ENCODE measurements at places on chromosomes 5 and 9. TPM values are rescaled to one million over a fixed set of nuclear protein-coding genes. Genes with fewer than 3 reads are reported as not detected.
A peak's percentile ranks its signal among the peaks of the same experiment; 100 is the strongest.

GRCh38 chr9:83707518-83707767 lies 315 bp downstream of the UBQLN1 start:
- DNase-seq: peak; percentile 85

- no peak for DNase-seq
These were observed 766.4 kb upstream of the WWC1 start for GRCh38 chr5:167525004-167525403.

GRCh38 chr5:14741801-14742440 lies 77.4 kb downstream of the OTULIN start:
- no peak for DNase-seq

GRCh38 chr5:95615164-95615467 lies 4.8 kb upstream of the GPR150 start:
- DNase-seq: no peak

- DNase-seq: no peak
These were observed 30.3 kb upstream of the STING1 start for GRCh38 chr5:139512786-139513390.

- no peak for DNase-seq
These were observed 22.5 kb upstream of the OR2S2 start for GRCh38 chr9:35980289-35981011.

DNA sequence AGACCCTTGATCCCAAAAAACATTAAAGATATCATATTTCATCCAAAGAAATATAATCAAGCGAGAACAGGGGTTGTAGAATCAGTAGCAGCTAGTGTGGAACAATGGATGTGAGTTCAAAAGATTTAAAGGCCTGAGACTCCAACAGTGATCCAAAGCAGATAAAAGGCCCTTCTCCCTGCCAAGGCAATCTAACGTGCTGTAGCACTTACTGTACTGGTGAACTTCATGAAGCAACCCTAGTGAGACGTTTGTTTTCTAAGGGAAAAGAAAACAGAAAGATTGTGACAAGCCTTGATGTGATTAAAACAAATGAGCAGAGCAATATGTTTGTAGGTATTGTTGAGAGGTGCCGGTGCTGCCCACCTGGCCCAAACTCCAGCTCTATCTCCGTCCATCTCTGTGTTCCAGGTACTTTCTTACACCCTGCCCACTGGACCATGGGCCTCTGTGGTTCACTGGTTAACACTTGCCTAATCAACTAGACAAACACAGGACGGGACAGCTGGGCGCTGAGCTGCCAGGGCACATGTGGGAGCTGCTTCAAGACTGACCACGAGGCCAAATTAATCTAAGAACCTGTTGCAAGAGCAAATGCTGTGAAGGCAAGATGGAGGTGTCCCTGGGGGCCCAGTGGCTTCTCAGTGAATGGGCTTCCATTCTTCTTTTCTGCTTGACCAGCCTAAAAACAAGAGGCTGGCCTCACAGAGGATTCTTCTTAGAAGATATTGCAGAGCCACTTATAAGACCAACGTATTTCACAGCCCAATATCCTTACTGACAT lies 265.5 kb downstream of the CWC27 start:
- DNase-seq: peak; percentile 17

DNA sequence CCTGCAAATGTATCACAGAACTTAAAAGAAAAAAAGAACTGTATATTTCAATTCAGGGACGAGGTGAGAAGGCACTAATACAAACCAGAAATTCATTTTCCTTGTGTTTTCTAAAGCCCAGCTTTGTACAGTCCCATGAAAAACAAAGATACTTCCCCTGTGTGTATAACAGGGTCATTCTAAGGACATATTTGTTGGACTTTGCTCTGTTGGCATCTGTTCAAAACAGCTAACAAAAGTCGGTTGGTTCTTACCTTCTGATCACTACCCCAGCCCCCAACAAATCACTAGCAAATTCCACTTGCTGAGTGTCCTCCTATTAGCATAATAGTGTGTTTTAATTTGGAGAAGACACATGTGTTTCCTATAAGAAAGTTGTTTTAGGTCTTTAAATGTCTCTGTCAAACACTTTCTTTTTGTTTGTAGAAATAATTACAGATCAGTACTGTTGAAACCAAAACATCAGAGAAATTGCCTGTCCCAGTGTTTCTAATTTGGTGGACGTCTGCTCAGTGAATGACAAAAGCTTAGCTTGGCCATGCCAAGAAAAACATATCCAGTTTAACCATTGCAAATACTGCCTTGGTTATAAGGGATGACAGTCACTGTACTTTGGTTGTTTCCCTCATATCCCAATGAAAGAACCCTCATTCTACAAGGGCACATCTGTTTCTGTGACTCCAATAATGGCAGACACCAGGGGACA lies 480.5 kb downstream of the EBF1 start:
- DNase-seq: no peak

GRCh38 chr5:179318221-179318955 lies 26.9 kb downstream of the ADAMTS2 start:
- DNase-seq: no peak

- DNase-seq: no peak
These were observed 51.3 kb upstream of the MOCS2 start for GRCh38 chr5:53160895-53161294.

DNA sequence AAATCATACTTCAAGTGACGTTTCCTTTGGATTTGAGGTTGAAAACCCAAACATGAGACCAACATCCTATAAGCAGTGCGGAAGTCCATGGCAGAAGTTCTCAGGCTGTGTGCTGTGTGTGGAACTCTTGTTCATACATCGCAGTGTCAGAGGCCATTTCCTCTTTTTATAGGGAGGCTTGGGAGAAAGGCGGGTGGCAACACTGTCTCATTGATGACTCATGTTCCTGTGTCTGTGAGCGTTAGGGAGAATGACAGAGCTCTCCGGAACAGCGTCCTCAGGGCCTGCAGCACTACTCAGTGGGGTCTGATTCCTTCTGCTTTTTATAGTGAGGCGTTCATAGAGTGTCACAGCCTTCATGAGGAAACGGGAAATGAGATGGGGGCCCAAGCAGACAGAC lies 98.8 kb upstream of the BASP1 start:
- DNase-seq: peak; percentile 55

DNA sequence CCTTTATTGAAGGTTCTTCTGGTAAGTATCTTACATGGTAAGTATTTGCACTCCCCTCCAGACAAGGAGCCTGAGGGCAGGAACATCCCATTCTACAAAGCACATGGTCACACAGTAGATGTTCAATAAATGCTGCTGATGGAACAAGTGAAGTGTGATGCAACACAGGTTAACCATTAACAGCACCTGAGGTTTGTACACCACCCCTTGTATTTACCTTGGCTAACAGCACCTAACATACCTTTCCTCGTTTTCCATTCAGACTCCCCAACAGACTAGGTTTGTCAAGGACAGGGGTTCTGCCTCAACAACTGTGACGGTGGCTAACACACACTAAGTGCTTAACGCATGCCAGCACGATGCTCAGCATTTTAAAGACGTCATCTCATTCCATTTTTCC lies 213.6 kb downstream of the MAPKAP1 start:
- DNase-seq: no peak

DNA sequence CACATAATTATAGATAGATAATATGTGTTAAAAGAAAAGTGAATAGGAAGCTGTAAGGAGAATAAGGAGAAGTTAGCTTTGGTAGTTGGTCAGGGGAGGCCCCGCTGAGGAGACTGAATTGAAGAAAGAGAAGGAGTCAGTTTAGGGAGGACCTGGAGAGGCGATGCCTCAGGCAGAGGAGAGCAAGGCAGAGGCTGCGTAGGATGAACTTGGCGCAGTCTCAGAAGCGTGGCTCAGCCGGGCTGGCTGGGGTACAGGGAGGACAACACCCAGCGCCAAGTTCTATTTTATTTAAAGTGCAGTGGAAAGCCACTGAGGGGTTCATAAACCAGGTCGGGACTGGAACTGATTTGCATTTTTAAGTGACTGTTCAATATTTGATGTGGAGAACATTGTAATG lies 68.5 kb downstream of the PTCD2 start:
- DNase-seq: no peak

GRCh38 chr5:151083081-151083676 lies 2.3 kb upstream of the TNIP1 start:
- DNase-seq: no peak

DNA sequence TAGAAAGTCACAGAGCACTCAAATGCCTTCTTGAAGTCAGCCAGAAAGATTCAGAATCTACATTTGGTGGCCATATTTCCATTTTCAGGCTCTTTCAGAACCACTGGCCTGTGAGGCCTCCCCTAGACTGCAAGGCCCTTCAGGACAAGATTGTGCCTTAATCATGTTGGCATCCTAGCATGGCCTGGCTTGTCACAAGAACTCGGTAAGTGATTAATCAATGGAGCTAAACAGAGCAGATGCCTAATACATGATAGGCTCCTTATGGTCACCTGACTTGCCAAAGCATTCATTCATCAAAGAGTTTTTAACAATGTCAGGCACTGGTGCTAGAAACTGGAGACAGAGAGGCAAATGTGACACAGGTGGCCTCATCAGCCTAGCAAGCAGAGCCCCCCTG lies 70.3 kb downstream of the PGM5 start:
- DNase-seq: no peak

GRCh38 chr9:91131433-91131839 lies 230.3 kb downstream of the AUH start:
- peak; percentile 76 for DNase-seq

GRCh38 chr9:112586599-112587155 lies 100.0 kb downstream of the KIAA1958 start:
- no peak for DNase-seq

DNA sequence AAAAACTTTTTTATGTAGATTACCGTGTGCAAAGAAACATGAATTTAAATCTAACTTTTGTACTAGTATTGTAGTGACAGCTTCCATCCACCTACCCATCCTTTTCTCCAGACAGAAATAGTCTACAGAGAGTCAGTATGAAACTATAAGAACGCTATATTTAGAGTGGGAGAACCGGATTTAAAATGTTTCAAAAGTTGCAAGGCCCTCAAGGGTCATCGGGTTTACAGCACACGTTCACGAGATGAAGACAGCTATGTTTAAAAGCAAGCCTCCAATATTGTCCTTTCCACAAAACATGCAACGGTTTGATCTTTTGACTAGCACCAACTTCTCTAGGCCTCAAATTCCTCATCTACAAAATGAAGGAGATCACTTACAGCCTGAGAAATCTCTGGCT lies 139.9 kb downstream of the LPAR1 start:
- no peak for DNase-seq

DNA sequence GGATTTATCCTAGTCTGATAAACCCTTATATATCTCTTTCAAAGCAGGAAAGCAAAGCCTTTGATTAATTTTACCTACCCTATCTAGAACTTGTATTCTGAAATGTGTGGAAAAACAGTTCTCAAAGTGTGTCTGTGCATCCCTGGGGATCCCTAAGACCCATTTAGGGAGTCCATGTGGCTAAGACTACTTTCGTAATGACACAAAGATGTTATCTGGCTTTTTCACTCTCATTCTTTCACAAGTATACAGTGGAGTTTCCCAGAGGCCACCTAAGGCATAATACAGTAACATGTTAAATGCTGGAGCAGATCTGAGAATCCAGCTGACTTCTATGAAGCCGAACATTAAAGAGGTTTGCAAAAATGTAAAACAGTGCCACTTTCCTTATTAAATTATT lies 54.3 kb upstream of the TNFSF15 start:
- no peak for DNase-seq

DNA sequence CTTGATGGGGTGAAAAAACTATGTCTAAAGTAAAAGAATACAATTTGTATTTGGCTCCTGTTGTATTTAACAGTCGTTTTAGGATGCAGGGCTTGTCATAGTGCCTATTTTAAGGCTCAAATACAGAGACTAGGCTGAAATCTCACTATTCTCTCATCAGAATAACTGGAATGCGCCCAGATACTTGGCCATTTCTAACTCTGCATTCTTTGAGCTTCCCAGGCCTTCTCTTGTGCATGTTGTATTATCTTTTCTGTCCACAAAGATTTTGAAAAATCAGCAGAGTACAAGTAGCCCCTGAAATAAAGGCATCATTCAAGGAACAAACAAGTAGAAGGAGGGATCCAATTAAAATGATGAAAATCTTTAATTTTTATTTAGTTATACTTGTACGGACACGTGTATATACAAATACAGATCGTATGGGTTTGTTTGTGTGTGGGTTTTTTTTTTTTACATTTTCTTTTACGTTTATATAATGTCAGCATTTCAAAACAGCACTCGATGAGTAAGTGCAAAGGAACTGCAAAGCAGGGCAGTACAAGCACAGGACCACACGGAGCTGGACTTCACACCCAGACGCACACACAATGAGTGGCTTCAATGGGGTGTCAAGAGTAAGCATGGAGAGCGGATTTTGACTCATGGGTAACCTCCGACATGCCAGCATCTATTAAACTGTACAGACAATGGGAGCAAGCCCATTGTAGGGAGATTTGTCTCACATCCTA lies 294.0 kb downstream of the EFNA5 start:
- DNase-seq: no peak

GRCh38 chr9:75265525-75265972 lies 177.2 kb downstream of the OSTF1 start:
- DNase-seq: peak; percentile 59

- DNase-seq: peak; percentile 60
These were observed 1.0 kb upstream of the TPM2 start for GRCh38 chr9:35690614-35691333.

DNA sequence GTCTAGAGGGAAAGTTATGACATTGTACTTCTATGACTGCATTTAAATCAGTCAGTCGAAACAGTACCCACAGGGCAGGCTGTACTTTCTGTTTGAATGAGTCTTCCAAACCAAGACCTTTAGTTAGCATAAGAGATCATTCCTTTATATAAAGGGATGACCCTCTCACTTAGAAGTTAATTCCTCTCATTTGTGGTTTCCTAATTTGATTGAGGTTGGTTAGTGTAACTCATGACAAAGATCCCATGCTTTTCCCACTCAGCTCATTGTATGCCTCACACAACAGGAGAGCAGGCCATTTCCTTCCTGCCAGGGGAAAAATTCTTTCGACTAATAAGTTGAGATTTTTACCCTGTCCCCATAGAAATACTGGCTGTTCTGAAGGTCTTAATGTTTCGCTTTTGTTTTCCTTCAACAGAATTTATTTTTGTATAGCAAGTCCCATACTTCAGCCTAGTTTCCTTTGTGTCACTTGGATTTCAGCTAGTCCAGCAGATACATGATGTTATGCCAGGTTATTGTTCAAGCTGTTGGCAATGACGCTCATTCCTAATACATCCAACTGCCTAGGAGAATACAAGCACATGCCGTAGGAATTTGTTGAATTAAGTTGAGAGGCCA lies 500.7 kb downstream of the SPATA31D1 start:
- no peak for DNase-seq

- no peak for DNase-seq
These were observed 32.4 kb downstream of the NEK6 start for GRCh38 chr9:124290053-124290591.

GRCh38 chr5:103393101-103393754 lies 134.7 kb downstream of the MACIR start:
- peak; percentile 69 for DNase-seq

GRCh38 chr5:157161996-157162395 lies 4.1 kb downstream of the GARIN3 start:
- DNase-seq: no peak

GABRA6 gene
- not detected for polyA plus RNA-seq

SLC6A3 gene
- not detected for polyA plus RNA-seq

SPATA31C2 gene
- polyA plus RNA-seq: not detected

SGCD gene
- polyA plus RNA-seq: 1.0 TPM

PRR16 gene
- polyA plus RNA-seq: 5.0 TPM

IL31RA gene
- not detected for polyA plus RNA-seq

PCDHAC2 gene
- polyA plus RNA-seq: 0.32 TPM

LECT2 gene
- polyA plus RNA-seq: not detected

FSTL4 gene
- 3.3 TPM for polyA plus RNA-seq
